ENCODE measurements at places on chromosomes 1 and 21.

GRCh38 chr1:15155888-15156741, 2.6 kb downstream of the TMEM51 start:
- no peak for DNase-seq

DNA sequence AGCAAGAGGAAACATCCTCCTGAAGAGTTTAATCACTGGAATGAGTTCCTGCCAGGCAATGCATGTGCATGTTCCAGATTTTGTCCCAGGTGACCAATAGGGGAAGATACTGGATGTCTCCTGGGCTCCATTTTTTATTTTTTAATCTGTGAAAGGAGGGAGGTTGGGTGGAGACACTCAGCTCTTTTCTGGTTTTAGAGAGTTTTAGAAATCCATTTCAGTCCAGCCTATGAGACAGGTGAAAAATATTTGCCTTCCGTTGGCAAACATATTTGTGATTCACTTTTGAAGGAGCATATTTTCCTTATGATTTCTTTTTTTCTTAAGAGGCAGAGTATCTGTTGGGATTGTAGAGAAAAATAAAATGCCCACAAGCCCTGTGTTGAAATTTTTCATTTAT, 70.7 kb downstream of the ABCA4 start:
- no peak for DNase-seq

GRCh38 chr1:228798548-228798947, 63.3 kb downstream of the RHOU start:
- DNase-seq, result no peak

GRCh38 chr1:15106608-15107007, 46.9 kb upstream of the TMEM51 start:
- DNase-seq, result no peak

- no peak for DNase-seq
Observed at GRCh38 chr1:99784143-99784542, 17.7 kb upstream of the FRRS1 start.

Data from stimulated activated CD4-positive, alpha-beta T cell treated with anti-CD3 and anti-CD28 coated beads, Interleukin-4, amount 100 ng/mL, for 1 hour (primary cell).